ENCODE measurements at places on chromosomes 5 and 9. TPM values are rescaled to one million over a fixed set of nuclear protein-coding genes. Genes with fewer than 3 reads are reported as not detected.

PDE8B gene
- 1.9 TPM for total RNA-seq

LRRC70 gene
- total RNA-seq, result 0.54 TPM

DROSHA gene
- 35.2 TPM for total RNA-seq

C5orf22 gene
- 16.8 TPM for total RNA-seq

INSL4 gene
- total RNA-seq, result not detected

ITK gene
- 3.1 TPM for total RNA-seq

OBP2B gene
- not detected for total RNA-seq

SH3PXD2B gene
- total RNA-seq, result 80.9 TPM

ZNF366 gene
- total RNA-seq, result 5.4 TPM

GBA2 gene
- 55.2 TPM for total RNA-seq

CARTPT gene
- total RNA-seq, result 40.2 TPM

CDKN2B gene
- total RNA-seq, result 21.6 TPM

DPYSL3 gene
- total RNA-seq, result 339 TPM

AGXT2 gene
- total RNA-seq, result not detected

CDX1 gene
- total RNA-seq, result not detected

CBY3 gene
- total RNA-seq, result not detected

PDLIM7 gene
- 498 TPM for total RNA-seq

NUTM2G gene
- not detected for total RNA-seq

FABP6 gene
- total RNA-seq, result not detected
